ENCODE measurements at places on chromosomes 5 and 9.

- DNase-seq, result no peak
These were observed 177.5 kb downstream of the C5orf15 start for GRCh38 chr5:133790898-133791297.

- no peak for DNase-seq
These were observed 49.9 kb downstream of the USP20 start for GRCh38 chr9:129885018-129885669.

GRCh38 chr5:68419081-68419636 lies 203.6 kb downstream of the PIK3R1 start:
- DNase-seq, result no peak

GRCh38 chr9:131287359-131287758 lies 2.2 kb upstream of the PLPP7 start:
- no peak for DNase-seq

DNA sequence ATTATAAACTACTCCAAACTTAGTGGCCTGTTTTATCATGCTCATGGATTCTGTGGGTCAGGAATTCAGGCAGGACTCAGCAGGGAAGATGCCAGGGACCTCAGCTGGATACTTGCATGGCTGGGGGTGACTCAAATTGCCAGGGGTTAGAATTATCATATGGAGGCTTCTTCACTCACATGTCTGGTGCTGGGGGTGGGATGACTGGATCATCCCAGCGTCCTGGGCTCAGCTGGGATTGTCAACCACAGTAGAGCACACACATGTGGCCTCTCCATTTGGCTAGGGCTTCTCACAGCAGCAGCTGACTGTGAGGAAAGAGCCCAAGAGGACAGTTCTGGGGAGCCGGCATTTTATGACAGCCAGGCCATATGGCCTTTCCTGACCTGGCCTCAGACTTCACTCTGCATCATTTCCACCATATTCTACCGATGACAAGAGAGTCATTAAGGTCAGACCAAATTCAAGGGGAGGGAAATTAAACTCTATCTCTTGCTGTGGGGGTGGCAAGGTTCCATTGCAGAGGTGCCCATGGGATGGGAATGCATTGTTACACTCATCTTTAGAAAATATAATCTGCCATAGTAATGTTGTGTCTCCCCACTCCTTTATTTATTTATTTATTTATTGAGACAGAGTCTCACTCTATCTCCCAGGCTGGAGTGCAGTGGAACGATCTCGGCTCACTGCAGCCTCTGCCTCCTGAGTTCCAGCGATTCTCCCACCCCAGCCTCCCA lies 5.2 kb upstream of the GRK6 start:
- no peak for DNase-seq

DNA sequence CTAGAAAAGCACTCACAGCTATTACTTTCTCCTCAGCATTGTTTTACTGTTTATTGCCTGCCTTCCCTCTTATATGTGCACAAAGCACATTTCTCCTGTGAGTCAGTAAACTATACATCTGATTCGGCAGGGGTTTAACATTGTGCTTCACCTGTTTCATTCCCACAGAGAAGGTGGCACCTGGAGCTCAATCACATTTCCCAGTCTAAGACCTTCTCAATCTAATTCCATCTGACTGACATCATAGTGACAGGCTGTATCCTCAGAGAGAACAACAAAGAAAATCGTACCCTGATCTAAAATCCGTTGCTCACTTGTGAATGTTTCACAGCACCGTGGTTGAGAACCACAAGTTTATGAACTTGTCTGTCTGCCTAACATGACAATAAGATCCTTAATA lies 92.4 kb upstream of the CAST start:
- no peak for DNase-seq

- no peak for DNase-seq
These were observed 101.9 kb downstream of the RPS23 start for GRCh38 chr5:82176115-82176814.

GRCh38 chr9:101028346-101029314 lies at the start of gene PLPPR1:
Gene PLPPR1 (plus strand): TSS chr9:101028727.
- peak; percentile 34 for DNase-seq

DNA sequence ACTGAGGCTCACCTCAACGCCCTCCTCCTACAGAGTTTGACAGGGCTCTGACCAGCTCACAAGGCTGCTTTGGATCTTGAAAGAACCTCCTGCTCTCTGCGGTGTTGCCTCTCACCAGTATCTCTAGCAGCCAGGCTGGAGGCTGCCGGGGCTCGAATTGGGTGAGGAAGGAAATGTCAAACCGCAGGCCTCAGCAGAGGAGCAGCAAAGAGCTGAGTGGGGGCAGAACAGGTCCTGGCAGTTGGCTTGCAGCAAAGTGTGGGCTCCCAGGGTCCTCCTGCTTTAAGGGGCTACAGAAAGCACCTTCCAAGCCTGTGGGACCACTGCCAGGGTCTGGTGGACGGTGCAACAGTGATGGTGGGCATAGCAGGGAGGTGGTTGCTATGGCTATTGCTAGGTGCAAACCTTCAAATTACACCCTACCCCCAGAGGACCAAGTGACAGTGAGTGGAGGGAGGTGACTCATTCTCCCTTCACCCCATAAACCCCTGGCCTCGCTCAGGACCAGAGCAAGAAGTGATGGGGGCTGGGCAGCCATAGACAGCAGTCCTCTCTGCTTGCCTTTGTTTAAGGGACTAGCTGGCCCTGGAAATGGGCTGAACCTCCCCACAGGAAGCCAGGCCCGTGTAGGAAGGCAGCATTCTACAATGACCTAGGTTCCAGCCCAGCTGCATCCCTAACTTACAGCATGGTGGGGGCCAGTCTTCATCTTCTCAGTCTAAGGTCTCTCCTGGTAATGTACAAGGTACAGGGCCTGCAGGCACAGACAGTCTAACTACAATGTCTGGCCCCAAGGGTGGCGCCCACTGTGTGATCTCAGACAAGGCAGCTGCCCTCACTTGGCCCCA lies 18.7 kb downstream of the LCP2 start:
- no peak for DNase-seq

- no peak for DNase-seq
These were observed 29.4 kb upstream of the MAN2A1 start for GRCh38 chr5:109660301-109660700.

- DNase-seq, result no peak
These were observed 8.2 kb downstream of the DNM1 start for GRCh38 chr9:128211186-128211980.

GRCh38 chr9:26656003-26656870 lies 236.4 kb downstream of the CAAP1 start:
- DNase-seq, result no peak

DNA sequence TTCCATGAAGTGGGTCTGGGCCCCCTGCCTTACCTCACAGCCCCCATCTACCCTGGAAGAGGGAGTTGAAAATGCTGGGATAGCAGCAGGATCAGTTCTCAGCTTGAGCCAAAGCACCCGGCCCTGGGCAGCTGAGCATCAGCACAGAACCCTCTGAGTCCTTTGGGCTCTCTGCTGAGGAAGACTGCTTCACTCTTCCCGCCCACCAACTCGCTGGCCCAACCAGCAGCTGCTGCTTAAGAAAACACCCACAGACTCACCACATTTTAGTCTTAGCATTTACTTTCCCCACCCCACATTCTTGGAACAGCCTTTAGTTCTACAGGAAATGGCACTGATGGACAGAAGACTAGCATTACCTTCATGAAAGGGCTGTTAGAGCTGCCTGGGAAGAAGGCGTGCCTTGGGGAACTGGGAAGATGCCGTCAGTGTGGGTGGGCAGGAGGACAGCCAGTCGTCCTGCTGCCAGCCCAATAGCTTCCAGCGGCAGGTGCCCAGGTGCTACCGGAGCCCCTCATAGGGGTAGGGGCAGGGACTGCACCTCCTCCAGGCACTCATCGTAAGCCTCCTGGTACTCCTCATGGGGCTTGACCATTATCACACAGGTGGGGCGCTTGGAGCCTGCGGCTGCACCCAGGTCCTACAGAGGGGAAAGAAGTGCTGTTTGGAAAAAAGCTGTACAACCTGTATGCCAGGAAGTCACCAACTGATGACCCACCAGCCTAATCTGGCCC lies 4.3 kb downstream of the NHP2 start:
- DNase-seq, result no peak

DNA sequence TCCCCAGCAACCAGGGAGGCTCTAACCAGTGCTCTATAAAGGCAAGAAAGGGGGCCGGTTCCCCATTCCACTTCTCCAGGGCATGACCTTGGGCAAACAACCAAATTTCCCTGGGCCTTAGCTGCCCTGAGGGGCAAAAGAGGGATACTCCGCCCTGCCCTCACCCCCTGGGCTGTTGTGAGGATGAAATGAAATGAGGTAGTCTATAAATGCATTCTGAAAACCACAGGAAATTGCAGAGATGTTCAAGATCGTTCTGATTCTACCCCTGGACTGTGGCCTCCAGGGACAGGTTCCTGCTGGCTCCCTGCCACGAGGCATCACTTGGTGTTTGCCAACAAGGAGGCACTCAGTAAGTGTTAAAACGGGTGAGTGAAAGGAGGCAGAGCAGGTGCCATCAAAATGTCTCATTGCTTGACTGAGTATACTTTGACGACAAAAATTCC lies 5.7 kb downstream of the RAPGEF1 start:
- peak; percentile 53 for DNase-seq

GRCh38 chr9:86308687-86309086 lies 26.3 kb upstream of the ISCA1 start:
- peak; percentile 19 for DNase-seq

DNA sequence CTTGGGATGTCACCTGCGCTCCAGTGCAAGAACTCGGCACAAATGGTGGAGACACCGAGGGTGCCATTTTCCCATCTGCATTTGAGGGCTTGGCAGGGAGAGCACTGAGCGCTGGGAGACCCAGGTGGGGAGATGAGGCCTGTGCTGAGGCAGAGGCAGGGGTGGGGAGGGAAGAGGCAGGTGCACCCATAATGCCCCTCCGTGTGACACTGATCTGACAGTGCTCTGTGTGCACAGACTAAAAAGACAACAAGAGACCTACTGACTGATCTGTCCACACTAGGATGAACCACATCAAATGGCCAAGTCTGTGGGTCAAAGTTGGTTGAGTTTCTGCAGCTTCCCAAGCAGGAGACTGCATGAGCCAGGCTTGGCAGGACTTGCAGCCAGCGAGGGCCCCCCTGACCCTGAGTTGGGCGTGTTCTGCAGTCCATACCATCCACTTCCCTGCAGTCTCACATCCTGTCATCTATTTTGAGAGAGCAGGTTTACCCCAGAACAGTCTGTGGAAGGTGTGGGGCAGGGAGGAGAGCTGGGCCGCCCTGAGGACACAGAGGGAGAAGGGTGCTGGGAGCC lies 41.9 kb downstream of the NEK6 start:
- DNase-seq, result no peak

DNA sequence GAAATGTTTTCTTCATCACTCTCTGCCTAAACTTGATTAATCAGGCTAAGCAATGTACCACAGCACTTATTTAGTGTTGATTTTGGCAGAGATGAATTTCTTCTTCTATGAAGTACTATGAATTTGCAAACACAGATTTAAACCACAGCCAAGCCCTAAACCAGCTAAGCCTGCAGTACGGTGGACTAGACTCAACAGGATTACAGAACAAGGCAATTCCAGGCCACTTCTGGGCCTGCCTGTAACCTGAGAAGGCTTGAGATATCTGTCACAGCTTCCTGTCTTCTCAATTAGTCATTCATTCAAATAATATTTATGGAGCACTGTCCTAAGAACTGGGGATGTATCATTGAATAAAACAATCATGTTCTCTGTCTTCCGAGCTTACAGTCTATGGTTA lies 32.4 kb upstream of the CAST start:
- DNase-seq, result peak; percentile 80

DNA sequence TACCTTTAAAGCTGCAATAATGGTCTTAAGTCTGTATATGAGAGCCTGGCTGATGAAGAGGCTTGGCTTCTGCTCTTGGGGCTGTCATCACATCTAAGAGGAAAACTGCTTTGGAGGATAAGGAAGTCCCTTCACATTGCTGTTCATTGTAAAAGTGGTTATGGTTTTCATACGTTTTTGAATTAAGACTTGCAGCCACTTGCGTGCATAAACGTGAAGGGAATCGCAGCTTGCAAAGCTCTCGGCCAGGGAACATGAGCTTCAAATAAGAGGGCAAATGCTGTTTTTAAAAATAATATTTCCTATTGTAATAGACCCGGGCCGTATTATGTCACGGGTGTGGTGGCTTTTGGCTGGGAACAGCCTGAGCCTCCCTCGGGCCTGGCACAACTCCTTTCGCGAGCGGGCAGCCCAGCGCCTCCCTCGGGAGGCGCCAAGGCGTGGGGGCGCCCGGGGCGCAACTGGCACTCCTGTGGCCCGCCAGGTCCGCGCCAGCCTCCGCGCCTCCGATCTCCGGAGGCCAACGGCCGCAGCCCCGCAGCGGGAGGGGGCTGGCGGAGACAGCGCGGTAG lies 538 bp upstream of the ARHGEF28 start:
- peak; percentile 52 for DNase-seq

Measured in cardiac fibroblast (primary cell).